AG09319 (cell line): ENCODE measurements at places on chromosomes 2 and 18.

GRCh38 chr2:128593518-128593878 lies 274.8 kb upstream of the HS6ST1 start:
- no peak for DNase-seq

DNA sequence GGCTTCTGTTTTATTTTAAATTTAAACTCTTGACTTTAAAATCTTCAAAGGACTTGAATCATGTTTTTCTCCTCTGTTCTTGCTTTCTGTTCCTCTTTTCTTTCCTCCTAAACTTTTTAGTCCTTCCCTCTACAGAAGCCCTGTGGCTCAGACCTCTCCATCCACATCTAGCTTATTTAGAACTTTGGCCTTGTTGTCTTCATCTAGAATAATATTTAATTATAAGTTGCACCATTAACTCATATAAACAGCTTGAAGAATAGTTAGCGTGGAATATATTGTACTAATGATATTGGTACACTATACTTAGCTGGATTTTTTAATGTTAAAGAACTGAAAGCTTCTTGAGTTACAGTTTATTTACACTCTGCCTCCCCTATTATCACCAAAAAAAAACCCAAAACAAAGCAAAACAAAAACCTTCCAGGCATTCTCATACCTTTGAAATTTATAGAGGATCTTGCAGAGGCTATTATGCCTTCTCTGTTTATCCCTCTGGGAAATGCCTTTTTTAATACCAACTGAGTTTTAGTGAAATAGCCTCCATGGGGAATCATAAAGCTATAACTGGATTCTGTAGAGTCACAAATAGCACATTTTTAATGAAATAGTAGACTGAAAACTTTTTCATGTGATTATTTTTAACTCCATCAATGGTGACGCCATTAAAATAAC lies 9.2 kb upstream of the CCDC141 start:
- no peak for DNase-seq

GRCh38 chr2:178386986-178387597 lies 63.9 kb downstream of the PRKRA start:
- no peak for DNase-seq

DNA sequence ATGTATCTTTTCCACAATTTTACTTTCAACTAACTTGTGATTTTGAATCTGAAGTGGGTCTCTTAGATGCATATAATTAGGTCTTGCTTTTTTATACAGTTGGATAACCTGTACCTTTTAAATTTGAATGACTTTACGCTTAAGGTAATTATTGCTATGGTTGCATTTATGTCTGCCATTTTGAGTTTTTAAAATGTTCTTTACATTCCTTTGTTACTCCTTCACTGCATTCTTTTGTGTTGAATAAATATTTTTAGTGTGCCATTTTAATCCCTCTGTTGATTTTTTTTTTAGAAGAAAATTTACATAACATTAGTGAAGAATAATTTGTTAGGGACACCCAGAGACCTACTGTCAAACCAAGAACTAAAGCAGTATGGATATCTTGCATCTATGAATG lies 65.3 kb downstream of the BIRC6 start:
- no peak for DNase-seq

GRCh38 chr2:29920631-29921559 lies 491 bp downstream of the ALK start:
- no peak for DNase-seq

- no peak for DNase-seq
Measured at GRCh38 chr18:75378376-75379315, 48.9 kb downstream of the SMIM21 start.

DNA sequence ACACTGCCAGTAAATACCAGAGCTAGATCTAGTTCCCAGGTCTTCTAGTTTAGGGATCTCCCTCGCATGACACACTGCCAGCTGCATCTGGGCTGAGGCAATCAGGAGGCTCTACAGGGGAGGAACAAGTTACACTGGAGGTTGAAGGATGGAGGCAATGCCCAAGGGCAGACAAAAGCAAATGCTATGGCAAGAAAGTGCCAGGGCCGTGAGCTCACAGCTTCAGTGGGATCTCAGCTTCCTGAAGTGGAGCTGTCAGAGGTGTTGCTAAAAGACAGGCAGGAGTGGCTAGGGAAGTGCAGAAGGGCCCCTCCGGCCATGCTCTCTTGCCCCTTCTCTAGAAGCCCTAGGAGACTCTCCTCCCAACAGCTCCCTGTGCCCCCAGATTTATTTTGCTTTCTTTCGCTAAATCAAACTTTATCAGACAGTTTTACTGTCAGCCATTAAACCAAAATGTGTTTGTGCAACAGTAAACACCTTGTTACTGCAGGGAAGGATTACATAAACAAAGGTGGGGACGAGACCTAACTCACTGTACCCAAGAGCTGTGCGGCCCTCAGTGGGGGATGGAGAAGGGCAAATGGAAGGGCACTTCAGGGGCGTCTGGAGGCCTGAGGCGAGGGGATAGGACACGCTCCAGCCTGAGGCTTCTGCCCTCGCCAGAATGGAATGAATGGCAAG lies 39.4 kb upstream of the PKDCC start:
- DNase-seq: no peak
